ENCODE measurements at places on chromosomes 1 and 21.

GRCh38 chr1:43370564-43370963 is 2.8 kb upstream of the ELOVL1 start:
- no peak for DNase-seq

- DNase-seq: no peak
These were observed 127.5 kb upstream of the SOD1 start for GRCh38 chr21:31531967-31532366.

- no peak for DNase-seq
These were observed 9.6 kb upstream of the TFF1 start for GRCh38 chr21:42375966-42376337.

DNA sequence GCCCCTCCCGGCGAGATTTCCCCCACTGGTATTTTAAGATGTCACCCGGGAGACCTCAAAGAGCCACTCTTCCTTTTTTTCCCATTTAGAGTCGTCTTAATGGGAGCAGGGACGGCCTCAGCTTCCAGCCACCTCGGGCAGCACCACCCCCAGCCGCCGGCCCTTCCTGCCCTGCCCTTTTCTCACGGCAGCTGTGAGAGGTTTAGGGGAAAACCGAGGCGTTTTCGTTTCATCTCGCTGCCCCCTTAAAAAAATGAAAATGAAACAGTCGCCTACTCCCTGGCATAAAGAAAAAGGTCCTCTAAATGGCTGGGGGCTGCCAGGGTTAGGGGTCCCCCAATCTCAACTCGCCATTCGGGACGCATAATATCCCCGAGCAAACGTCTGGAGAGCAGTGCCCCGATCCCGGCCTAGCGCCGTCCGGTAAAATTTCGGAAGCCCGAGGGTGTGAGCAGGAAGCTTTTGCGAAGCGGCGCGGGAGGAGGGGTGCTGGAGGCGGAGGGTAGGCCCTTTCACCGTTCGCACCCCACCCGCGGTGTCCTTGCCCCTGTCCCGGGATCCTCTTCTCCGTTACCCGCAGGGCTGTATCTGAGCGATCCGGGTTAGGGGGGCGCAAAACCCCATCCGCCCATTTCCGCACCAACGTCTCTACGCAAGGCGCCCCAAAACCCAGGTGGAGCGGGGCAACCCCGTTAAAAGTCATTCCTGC is 1.2 kb downstream of the RUNX3 start:
- no peak for DNase-seq
